ENCODE measurements at places on chromosomes 12 and 14.

DNA sequence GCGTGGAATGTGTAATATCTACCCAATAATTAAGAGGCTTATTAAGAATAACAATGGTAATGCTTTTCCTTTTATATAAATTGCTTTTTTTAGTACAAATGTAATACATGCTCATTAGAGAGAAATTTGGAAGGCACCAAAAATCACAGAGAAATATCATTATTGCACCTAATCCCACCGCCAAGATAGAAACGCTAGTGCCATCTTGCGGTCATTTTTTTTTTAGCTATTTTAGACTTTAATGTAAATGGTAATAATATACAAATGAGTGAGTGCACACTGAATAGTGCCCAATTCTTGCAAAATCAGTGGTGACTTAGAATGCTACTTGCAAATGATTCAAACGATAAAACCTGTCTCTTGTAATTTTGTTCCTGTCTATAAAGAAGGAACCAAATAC is 576.8 kb upstream of the TMEM132C start:
- peak; percentile 16 for DNase-seq

DNA sequence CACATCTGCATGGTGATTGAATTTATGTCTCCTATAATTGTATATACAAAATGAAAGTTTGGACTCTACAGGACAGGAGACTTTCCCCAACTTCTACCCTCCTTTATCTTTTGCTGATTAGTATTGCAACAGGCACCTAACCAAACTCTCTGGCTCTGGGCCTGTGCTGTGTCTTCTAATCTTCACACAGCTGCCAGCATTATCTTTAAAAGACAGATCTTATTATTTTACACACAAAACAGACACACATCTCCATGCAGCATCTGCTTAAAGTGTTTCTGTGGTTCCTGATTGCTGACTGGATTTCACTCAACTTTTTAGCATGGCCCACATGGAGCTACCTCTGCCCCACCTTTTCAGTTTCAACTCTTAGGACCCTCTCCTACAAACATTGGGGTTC is 154.9 kb upstream of the PELI2 start:
- DNase-seq, result no peak

GRCh38 chr14:102314242-102315011 is 5.1 kb upstream of the ZNF839 start:
- peak; percentile 87 for DNase-seq

- DNase-seq, result peak; percentile 61
Observed at GRCh38 chr12:94875525-94875924, 128.0 kb downstream of the NDUFA12 start.

- DNase-seq, result no peak
Observed at GRCh38 chr14:83441801-83442200, 1908.1 kb upstream of the SEL1L start.

- DNase-seq, result no peak
Observed at GRCh38 chr14:100221533-100222223, 17.3 kb upstream of the YY1 start.

- DNase-seq, result no peak
Observed at GRCh38 chr12:52448228-52448627, 3.7 kb downstream of the KRT6B start.

DNA sequence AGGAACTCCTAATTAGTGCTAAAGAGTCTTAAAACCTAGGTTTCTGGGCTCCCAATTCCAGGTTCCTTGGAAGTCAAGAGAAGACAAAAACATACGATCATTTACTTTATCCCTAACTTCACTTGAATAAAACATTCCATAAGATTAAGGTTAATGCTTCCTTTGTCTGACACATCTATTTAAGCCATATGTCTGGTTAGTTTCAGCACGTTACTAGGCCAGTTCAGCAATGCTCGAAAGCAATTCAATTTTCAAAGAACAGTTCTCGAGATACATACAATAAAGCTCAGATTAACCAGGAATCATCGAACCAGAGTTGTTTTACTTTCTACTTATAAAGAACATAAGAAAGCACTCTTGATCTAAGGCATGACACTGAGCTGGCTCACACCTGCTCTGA is 68.0 kb upstream of the POC1B start:
- no peak for DNase-seq

DNA sequence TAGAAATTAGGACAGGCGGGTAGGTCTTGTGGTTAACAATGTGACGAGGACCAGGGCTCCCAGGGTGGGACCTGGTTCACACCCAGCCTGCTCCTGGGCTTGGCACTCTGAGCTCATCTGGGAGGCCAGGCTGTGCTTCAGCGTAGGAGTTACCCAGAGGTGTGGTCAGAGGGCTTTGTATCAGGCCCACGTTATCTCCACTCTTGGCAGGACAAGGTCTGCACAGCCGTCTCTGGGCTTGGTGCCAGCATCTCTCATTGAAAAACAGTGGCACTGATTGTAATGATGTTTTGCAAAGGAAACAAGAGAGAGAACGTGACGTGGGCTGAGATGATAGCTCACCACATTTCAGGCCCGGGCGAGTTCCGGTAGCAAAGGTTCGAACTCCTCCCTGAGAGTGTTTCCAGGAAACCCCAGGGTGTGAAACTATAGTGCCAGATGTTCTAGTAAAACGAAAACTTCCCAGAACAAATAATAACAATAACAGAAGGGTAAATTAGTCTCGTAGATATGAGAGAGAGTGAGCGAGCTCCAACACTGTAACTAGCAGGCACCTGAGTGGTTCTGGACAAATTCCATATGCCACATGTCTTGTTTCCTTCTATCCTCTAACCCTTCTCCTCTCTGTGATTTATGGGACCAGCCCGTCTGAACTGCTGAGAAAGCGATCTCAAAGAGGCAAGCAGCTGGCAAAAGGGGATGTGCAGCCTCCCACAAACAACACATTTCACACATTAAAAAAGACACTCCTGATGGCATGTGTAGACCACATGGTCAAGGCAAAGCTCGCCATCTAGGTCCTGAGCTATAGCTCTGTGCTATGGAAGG is 227.3 kb downstream of the KTN1 start:
- DNase-seq, result no peak

DNA sequence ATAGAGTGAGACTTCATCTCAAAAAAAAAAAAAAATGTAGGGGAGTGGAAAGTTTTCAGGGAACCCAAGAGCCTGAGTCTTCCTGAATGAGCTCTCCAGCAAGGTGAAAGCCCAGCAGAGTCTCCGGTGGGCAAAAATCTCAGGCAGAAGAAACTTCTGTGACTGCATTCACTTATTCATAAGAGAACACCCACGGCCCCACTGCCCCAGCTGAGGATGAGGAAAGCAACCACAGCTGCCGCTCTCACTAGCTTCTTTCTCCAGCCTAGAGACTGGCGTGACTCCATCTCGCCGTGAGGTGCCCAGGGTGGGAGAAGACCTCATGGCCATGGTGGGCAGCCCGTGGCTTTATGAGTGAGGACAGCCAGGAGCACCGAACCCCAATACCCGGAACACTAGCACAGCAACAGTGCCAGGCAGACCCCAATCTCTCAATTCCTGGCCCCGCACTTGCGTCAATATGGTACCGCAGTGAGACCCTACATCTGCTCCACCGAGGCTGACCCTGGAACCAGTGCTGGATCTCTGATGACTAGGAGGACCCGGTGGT is 29.7 kb upstream of the DYNC1H1 start:
- no peak for DNase-seq

- DNase-seq, result no peak
Observed at GRCh38 chr12:26121323-26122060, 3.3 kb downstream of the BHLHE41 start.

- no peak for DNase-seq
Observed at GRCh38 chr12:11895421-11896078, 175.2 kb upstream of the BCL2L14 start.

DNA sequence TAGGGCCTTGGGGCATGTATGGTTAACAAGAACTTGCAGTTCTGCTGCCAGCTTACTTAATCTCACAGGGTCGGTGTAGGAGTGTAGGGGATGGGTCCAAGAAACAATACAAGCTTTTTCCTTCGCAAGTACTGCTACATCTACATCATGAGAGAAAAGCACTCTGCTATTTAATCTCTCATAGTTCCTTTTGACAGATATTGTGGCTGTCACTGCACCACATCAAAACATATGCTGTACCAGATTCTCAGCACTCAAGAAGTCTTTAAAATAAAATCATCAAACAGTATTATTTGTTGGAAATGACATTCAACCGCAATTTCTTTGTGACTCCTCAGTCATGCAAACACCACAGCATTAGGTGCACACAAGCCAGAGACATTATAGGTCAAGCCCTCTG is 215.5 kb upstream of the BMP4 start:
- no peak for DNase-seq

- no peak for DNase-seq
Observed at GRCh38 chr14:52755607-52756316, 25.8 kb downstream of the STYX start.

DNA sequence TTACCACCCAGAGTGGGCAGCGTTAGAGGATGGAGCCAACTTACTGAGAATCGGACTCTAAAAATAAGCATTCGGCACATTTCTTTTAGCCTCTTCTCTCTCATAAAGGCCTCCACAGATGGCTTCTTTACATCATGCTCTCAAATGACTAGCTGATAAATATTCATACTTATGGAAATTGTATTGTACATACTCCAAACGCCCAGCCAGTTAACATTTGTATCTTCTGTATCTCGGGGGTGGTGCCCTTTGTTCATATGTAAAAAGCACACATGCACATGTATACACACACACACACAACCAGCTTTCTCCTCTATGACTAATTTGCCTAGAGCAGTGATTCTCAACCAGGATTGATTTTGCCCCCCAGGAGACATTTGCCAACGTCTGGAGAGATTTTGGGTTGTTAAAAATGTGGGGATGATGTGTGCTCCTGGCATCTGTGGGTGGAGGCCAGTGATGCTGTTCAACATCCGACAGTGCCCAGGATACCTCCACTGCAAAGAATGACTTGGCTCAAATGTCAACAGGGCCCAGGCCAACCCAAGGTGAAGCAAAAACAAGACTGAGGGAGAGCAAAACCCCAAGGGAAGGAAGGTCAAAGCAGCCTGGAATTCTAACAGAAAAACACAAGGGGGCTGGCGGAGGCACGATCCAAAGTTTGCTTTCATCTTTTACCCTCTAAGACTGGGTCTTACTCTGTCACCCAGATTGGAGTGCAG is 15.2 kb upstream of the CDK2AP1 start:
- DNase-seq, result no peak

- no peak for DNase-seq
Observed at GRCh38 chr12:93000026-93000425, 70.9 kb upstream of the EEA1 start.

DNA sequence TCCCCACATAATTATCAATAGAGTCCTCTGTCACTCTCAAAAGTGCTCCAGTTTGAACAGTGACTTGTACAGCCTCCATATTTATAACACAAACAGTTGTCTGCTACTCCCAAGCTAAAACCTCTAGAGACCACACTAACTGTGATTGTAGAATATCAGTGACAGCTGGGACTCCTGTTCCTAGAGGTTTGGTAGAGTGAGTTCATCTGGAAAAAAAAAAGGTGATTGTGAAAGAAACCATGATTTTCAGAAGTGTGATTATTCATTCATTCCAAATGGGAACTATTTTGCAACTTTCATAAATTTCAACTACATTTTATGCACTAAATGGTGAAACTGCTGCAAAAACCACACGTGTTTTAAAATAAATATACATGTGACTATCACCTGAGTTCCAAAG is 128.0 kb upstream of the PLXNC1 start:
- DNase-seq, result no peak

DNA sequence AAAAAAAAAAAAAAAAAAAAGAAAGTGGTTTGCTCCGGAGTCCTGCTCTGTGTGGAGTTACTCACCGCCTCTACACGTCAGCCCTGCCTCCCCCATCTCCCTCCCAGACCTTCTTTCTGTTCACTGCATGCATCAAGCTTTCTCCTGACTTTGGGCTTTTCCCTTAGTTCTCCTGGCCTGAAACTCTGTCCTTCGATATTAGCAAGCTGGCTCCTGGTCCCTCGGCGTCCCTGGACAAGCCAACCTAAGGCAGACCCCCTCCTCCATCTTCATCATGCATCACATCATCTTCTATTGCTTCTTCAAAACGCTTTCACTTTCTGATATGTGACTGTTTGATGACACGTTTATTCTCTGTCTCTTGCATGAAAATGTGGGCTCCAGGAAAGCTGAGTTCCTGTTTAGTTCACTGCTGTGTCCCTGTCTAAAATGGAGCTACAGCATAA is 40.6 kb downstream of the SLC15A4 start:
- no peak for DNase-seq

- no peak for DNase-seq
Observed at GRCh38 chr12:14689996-14690395, 6.4 kb downstream of the GUCY2C start.

DNA sequence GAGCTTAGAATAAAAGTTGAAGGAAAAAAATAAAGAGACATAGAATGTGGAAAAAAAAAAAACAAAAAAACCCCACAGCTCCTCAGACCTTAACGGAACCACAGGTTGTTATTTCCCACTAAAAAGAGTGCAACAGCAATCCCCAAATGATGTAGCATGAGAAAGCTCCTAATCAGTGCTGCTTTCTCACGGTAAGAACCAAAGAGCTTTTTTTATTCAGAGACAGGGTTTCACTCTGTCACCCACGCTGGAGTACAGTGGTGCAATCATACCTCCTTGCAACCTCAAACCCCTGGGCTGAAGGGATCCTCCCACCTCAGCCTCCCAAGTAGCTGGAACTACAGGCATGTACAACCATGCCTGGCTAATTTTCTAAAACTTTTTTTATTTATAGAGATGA is 13.3 kb downstream of the NDUFA12 start:
- no peak for DNase-seq

DNA sequence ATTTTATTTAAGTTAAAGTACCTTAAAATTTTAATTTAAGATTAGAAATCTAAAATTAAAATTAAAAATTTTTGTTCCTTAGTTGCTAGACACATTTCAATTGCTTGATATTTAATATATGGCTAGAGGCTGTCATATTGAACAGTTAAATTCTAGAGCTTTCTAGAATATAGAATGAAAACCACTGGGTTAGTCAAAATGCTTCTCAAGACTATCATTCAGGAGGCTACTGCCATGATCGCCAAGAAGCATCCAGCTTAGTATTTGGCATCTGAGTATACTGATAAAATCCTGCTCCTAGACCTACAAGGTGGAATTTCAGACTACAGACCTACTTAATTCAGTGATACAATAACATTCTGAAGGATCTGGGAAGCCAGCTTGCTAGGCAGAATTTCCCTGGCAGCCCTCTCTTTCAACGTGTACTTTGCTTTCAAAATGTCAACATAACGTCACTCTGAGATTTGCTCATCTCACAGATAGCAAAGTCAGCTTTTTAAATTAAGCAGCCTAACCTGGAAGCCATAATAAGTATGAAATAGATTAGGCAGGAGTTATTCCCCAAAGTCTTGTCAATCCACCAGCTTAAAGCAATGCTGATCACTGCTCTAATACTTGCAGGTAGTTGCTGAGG is 525.8 kb downstream of the FSCB start:
- no peak for DNase-seq

- no peak for DNase-seq
Observed at GRCh38 chr14:82029038-82029437, 495.4 kb upstream of the SEL1L start.
